Fibroblast of villous mesenchyme (primary cell): ENCODE measurements at places on chromosomes 5 and 9. TPM values are rescaled to one million over a fixed set of nuclear protein-coding genes. Genes with fewer than 3 reads are reported as not detected.

DNA sequence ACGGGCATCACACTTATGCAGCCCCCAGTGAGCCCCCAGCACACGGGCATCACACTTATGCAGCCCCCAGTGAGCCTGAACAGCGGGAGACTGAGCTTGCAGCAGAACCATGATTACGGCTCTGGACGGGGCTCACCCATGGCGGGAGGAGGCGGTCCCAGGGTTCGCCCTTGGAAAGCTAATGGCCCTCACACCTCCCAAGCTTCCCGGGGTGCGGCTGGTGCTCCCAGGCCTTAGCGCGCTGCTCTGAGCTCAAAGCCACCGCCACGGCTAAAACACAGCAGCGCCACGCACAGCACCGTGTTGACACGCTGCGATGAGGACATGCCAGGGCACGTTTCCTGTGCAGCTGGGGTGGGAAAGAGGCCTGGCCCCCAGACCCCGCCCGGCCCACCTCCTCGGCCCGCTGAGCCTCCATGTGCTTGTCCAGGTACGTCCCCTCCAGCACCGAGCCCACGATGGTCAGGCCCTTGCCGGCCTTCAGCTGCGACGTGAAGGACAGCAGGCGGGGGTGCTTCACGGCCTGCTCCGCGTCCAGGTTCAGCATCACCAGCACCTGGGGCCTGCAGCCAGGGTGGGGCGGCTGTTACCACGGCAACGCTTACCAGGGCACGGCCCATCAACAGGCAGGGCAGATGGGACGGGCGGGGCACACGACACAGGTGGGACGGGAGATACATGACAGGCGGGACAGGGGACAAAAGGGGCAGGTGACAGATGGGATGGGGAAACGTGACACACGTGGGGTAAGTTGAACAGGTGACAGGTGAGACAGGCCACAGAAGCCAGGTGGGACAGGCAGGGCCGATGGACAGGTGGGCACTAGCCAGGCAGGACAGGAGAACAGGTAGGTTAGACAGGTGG is 38.4 kb downstream of the SLC12A7 start:
- no peak for DNase-seq

GRCh38 chr5:93621327-93621798 is 38.3 kb downstream of the NR2F1 start:
- peak; percentile 79 for DNase-seq

The DIAPH1 gene
- total RNA-seq: 22.9 and 26.8 TPM in 2 replicates

- peak; percentile 50 for DNase-seq
Measured at GRCh38 chr5:53326424-53327153, 153.8 kb upstream of the FST start.

The EQTN gene
- total RNA-seq: not detected in 2 replicates

DNA sequence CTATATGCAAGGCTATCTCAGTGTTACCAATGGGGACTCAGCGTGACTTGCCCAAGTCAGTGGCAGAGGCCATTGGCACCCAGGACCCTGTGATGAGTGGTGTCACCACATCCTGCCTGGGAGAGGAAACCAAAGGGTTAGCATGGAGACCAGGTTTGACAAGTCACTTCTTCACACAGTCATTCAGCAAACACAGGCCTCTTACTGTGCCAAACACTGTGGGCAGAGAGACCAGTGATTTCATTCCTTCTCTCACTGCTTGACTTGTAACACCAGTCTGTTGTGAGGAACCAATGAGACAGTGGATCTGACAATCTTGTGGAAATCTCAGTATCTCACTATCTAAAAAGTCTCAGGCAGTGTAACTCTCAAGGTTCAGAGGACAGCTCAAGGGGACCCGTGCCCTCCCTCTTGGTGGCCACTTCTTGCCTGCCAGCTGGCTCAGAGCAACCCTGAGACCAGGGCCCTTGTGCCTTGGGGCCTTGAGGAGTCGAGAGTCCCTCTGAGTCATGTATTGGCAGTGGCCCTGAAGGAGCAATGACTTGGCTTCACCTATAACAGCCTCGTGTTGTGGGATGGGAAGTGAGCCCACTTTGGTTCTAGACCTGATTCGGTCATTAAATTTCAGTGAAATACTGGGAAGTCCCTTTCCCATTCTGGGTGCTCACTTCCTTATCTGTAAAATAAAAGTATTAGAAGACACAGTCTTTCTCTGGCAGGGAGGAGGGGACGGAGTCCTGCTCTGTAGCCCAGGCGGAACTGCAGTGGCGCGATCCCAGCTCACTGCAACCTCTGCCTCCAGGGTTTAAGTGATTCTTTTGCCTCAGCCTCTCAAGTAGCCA is 1.6 kb downstream of the FABP6 start:
- DNase-seq: no peak

GRCh38 chr5:142016556-142016955 is 3.7 kb upstream of the GNPDA1 start:
- DNase-seq: no peak

DNA sequence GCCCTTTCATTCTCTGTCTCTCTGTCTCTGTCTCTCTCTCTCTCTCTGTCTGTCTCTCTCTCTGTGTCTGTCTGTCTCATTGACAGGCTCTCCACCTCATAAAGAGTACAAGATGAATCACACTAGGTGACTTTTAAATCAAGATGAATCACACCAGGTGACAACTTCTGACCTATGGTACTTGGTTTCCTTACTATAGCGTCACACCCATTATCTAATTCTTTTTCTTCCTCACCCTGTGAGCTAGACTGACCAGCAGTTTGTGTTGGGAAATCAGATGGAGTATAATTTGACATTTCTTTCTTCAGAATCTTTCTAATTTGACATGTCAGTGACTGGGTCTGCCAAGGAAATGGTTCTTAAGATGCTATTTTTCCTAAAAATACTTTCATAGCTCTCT is 232.9 kb downstream of the ARRDC3 start:
- DNase-seq: no peak

DNA sequence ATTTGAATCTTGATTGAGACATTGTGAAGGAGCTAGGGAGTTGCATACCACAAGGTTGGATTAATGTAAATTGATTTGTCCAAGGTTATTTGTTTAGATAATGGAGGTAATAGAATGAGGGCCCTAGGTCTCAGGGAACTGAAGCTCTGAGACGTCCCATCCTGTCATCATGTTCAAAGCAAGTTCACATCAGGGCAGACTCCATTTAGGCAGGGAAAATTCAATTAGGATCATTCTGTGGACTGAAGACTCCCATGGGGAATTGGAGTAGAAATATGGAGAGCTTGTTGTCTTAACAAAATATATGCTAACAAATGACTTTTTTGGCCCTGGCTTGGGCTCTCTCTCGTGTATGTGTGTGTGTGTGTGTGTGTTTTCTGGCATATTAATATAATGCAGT is 722.0 kb upstream of the ADAMTS16 start:
- no peak for DNase-seq

- no peak for DNase-seq
Measured at GRCh38 chr9:21381448-21382339, 3.5 kb downstream of the IFNA2 start.

DNA sequence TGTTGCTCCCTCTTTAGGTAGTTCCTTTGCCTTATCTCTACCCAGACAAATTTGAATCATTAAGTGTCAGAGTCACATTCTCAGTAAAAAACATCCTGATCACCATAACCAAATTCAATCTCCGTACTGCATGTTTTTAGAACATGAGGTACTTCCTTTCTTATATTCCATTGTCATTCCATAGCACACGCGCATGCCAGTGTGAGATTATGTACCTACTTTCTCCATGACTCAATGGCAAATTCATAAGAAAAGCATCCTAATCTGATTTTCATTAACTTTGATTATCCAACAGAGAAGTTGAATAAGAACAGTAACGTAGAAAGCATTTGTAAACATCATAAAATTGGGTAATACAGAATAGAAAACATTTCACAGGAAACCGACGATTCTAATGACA is 1118.6 kb upstream of the CDH9 start:
- DNase-seq: peak; percentile 66

- DNase-seq: no peak
Measured at GRCh38 chr9:35279946-35280345, 118.1 kb downstream of the UNC13B start.

- no peak for DNase-seq
Measured at GRCh38 chr9:972501-973294, 3.8 kb upstream of the DMRT3 start.

DNA sequence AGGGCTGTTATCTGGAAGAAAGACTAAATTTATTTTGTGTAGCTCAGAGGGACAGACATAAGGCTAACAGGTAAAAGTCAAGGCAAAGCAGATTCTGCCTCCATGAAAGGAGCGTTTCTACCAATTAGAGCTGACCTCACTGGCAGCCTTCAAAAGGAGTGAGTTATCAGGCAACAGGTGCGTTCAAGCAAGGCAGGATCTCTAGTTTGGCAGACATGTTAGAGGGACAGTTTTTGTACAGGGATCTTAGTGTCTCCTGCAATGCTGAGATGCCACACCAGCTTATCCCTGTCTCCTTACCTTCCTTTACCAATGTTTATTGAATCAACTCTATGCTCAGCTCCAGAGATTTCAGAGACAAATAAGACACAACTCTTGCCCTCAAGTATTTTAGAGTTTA is 73.8 kb downstream of the NRG2 start:
- no peak for DNase-seq

The LURAP1L gene
- 38.0 and 49.0 TPM in 2 replicates for total RNA-seq

GRCh38 chr9:20865347-20865746 is 166.1 kb downstream of the HACD4 start:
- DNase-seq: no peak

DNA sequence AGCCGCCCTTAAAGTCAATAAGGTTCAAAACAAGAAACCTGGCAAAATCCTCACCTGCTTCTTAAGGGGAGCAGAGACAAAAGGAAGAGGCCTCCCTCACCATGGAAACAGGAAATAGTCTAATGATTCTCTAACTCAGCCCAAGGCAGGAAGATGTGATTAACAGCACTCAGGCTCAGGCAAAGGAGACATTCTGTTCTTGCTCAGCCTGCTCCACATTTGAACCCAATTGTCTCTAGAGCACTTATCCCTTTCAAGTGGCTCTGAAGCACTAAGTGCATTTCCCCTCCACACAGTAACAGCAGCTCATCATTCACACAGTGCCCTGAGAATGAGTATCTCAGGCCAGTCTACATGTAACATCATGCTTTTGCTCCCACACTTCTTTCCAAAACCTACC is 72.3 kb downstream of the NIPSNAP3B start:
- DNase-seq: no peak

The ELOVL7 gene
- under 0.01 TPM in 1 of 2 replicates, not detected in the other for total RNA-seq

- DNase-seq: no peak
Measured at GRCh38 chr5:162410365-162410764, 342.8 kb downstream of the GABRG2 start.

GRCh38 chr9:27432308-27432707 is 91.8 kb upstream of the IFNK start:
- DNase-seq: no peak

DNA sequence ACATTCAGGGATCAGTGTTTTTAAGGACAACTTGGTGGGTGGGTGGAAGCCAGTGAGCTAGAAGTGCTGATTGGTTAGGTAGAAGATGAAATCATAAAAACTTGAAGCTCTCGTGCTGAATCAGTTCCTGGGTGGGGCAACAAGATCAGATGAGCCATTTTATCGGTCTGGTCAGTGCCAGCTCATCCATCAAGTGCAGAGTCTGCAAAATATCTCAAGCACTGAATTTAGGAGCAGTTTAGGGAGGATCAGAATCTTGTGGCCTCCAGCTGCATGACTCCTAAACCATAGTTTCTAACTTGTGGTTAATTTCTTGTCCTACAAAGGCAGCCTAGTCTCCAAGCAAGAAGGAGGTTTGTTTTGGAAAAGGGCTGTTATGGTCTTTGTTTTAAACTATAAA is 166.4 kb downstream of the FAM170A start:
- DNase-seq: peak; percentile 70

The GZMA gene
- not detected in 2 replicates for total RNA-seq

DNA sequence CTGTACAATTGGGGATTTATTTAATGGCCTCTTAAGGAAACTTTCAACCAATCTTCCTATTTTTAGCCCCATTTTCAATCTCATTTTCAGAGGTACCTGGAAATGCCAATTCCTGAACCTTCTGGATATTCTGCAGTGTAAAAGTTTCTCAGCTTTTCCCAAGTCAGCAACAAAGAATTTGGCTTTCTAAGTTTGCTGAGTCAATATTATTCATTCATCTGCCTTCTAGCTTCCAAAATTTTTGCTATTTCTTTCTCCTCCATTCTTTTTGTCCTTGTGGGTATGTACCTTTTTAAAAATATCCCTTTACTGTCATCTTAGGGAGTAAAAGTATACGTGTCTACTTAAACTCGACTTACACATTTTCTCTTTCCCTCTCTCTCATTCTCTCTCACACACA is 25.7 kb downstream of the CETN3 start:
- no peak for DNase-seq

The MLANA gene
- total RNA-seq: not detected in 2 replicates

DNA sequence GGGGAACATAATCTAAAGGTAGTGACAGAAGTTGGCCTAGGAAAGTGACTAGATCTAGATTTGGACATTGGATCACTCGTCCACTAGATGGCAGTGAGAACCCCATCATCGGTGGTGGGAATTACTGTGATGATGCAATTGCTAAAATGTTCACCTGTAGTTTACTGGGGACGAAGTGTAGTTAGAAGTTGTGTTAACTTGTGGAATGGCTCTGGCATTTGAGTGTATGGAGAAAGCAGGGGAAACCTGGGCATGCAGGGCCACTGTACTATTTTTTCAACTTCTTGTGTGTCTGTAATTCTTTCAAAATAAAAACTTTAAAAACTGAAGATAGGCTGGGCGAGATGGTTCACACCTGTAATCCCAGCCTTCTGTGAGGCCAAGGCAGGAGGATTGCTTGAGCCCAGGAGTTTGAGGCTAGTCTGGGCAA is 75.5 kb downstream of the PHAX start:
- peak; percentile 68 for DNase-seq

- DNase-seq: no peak
Measured at GRCh38 chr9:18688581-18689565, 214.9 kb downstream of the ADAMTSL1 start.

DNA sequence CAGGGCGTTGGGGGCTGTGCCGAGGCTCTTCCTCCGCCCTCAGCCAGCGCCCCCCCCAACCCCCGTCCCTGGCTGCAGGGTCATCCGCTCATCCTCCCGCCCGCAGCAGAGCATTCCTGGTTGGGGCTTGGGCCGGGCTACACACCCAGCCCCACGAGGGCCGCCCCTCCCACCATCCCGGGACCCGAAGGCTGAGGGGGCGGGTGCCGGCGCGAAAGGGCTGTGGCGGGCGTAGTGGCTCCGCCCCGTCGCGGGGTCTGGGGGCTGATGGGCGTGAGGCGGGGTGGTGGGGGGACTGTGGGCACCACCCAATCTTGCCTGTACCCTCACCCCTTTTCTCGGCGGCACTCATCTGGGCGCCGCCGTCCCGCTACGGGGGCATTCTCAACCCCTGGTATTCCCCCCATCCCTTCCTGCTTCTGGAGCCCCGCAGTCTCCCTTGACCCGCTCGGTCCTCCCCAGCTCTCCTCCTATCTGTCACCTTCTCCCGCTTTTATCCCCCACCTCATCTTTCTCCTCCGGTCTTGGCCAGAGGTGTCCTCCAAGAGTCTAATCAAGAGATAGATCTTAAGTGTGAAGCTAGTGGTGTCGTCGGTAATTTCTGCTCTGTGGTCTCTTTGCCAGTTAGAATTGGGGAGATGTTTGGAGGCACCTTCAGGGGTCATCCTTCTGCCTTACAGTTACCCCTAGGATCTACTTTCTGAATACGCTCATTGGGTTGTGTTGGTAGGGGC is 1.6 kb downstream of the FER start:
- no peak for DNase-seq
